ENCODE measurements at places on chromosomes 6 and 20. TPM values are rescaled to one million over a fixed set of nuclear protein-coding genes. Genes with fewer than 3 reads are reported as not detected.

The PDYN gene
- total RNA-seq = not detected

The PTP4A1 gene
- 54.7 TPM for total RNA-seq

- DNase-seq = no peak
These were observed 97.4 kb downstream of the EYA2 start for GRCh38 chr20:46991880-46992639.

DNA sequence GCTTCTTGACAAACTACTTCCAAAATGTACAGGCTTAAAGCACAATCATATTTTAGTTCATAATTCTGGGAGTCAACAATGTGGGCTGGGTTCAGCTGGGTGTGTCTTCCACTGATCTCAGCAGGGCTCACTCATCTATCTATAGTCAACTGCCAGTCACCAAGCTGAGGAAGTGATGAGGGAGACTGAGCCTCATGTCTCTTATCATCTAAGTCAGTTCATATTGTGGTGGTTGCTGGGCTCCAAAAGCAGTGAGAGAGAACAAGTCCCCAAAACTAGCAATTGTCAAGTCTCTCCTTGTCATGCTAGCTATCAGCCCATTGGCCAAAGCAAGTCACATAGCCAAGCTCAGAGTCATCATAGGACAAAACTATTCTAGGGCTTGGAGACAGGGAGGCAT is 465.9 kb upstream of the ARID1B start:
- DNase-seq = no peak

DNA sequence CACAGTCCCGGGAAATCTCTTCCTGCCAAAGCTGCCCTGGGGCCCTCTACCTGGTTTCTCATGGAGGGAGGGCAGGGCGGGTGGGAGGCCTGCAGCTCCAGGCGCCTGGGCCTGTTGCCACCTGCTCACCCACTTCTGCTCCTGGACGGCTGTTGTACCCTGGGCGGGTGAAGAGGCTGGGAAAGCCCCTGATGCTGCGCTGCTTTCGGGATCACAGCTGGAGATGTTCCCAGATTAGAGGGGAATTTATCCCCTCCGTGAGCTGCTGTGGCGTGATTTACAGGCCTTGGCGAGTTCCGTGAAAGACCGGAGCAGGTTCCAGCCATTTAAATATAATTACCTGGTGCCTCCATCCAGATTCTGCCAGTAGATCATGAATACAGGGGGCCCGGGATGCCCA is 12.3 kb upstream of the VSTM2L start:
- DNase-seq = no peak
